Small intestine (tissue), 16 donors: ENCODE measurements at places on chromosomes 3 and 15.
A peak's percentile ranks its signal among the peaks of the same experiment; 100 is the strongest.

DNA sequence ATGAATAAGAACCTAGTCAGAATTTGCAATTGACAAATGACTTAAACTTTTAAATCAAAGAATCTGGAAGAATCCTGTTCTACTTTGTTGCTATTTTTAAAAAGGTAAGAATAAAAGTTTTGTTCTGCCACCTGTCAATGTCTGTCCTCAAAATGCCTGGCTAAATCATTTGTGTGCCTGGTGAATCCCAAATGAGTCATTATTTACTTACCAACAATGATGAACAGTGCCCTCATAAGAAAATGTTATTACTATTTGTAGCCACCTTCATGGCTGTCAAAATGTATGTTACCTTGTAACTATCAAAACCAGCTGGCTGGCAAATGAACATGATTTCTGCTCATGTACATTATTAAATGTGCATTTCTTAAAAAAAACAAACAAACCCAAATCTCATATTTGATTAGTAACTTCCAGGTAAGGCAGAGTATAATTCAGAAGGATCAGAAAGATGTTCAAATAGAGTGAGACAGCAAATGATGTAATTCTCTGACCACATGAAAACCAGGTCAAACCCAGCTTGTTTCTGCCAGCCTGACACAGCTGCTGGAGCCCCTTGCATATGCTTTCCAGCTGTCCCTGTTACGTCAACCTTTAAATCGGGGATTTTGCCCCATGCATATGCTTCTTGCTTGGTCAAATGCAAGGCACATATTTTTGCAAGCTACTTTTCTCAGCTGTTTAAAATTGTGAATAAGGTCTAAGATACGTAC lies 137.9 kb downstream of the SSR3 start:
- no peak for DNase-seq

GRCh38 chr3:150348500-150348899 lies 59.6 kb upstream of the TSC22D2 start:
- DNase-seq, result peak; percentile 72

- DNase-seq, result no peak
These were observed 117.9 kb upstream of the RGMA start for GRCh38 chr15:93206893-93207292.

DNA sequence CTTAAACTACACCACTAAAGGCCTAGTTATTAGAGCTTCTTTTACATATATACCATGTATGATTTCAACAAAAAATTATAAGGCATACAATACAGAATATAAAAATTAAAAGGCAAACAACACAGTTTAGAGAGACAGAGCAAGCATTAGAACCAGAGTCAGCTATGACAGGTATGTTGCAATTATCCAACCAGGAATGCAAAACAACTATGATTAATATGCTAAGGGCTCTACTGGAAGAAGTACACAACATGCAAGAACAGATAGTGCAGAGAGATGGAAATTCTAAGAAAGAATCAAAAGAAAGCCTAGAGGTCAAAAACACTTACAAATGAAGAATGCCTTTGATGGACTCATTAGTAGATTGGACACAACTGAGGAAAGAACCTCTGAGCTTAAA lies 39.6 kb downstream of the CCDC54 start:
- no peak for DNase-seq

GRCh38 chr3:17411157-17411877 lies 331.1 kb downstream of the TBC1D5 start:
- no peak for DNase-seq

DNA sequence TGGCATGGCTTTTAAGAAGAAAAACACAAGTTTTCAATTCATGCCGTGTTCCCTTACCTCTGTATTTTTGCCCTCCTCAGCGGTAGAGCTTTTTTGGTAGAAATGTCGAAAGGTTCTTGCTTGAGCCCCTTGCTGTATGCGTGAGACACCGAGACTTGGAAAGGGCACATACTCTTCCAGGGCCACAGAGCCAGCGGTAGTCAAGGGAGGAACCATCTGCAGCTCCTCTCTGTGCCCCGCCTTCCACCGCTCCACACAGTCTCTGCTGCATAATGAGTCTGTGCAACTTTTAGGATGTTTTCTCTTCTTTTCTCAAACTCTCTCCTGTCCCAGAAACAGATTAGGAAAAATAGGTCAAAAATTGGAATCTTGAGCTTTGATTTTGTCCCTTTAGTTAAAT lies 77.5 kb downstream of the LPP start:
- DNase-seq, result no peak

DNA sequence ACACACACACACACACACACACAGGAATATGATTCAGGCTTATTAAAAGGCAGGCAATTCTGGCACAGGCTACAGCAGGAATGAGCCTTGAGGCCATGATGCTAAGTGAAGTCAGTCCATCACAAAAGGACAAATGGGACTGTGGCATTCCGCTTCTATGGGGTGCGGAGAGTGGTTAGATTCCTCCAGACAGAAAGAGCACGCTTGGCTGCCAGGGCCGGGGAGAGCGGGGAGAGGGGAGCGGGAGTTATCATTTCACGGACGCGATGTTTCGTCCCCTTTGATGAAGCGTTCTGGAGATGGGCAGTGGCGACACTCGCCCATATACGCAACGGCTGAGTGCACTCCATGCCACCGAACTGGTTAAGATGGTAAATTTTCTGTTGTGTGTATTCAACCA lies 58.5 kb upstream of the FAM174B start:
- no peak for DNase-seq

DNA sequence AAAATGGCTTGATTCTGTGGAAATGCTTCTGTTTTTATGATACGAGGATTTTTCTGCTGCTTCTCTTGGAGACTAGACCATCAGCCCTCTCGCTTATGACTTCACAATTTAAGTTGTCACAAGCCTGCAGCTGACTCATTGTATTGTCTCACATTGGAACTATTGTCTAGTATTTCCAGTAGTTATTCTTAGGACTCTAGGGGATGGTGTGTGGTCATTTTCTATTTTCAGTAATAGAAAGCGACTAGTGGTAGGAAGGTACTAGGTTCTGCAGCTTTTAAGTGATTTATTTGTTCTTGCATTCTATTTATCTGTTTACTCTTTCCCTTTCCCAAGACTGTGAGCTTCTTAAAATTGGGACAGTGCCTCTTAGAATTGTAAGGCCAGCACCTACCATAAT lies 66.3 kb upstream of the CRTC3 start:
- DNase-seq, result no peak

DNA sequence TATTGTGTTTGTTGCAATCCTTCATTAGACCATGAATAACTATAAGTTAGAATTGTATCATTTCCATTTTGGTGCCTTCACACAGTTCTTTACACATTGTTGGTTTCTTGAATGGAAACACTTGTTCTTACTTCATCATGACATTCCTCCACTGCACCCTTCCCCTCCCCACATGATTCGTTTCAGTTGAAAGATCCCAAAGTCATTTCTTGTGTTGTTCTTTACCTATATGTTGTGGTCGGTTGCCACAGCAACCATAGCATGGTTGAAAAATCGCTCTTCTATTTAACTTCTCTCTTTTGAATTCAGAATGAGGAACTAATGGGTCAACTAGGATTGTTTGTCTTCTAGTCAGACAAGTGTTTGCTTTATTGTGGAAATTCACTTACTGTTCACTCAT lies 103.3 kb downstream of the IL1RAP start:
- DNase-seq, result no peak
